Right ventricle myocardium superior (tissue), 1 donor: ENCODE measurements at places on chromosomes 12 and 14. TPM values are rescaled to one million over a fixed set of nuclear protein-coding genes. Genes with fewer than 3 reads are reported as not detected.

- peak; percentile 44 for DNase-seq
These were observed 85.3 kb upstream of the OVCH1 start for GRCh38 chr12:29582677-29583272.

GRCh38 chr14:95320078-95320895 lies 579 bp upstream of the CLMN start:
- peak; percentile 50 for DNase-seq

LRP1-AS gene
- not detected for total RNA-seq

DNA sequence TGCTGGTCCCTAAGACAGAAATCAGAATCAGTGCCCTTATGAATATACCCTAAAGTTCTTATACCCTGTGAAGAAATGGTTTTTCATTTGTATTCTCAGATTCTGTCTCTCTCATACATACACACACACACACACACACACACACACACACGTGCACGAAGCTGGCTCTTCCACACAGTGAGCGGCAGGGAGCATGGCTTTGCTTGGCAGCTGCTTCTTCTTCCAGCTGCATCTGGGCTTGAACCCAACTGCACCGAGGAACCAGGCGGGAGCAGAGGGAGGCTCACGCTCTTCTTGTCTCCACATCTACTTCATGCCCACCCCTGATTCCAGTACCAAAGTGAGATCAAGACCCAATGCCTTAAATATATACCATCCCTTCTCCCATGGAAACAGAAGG lies 19.4 kb downstream of the GRIN2B start:
- no peak for DNase-seq

DNA sequence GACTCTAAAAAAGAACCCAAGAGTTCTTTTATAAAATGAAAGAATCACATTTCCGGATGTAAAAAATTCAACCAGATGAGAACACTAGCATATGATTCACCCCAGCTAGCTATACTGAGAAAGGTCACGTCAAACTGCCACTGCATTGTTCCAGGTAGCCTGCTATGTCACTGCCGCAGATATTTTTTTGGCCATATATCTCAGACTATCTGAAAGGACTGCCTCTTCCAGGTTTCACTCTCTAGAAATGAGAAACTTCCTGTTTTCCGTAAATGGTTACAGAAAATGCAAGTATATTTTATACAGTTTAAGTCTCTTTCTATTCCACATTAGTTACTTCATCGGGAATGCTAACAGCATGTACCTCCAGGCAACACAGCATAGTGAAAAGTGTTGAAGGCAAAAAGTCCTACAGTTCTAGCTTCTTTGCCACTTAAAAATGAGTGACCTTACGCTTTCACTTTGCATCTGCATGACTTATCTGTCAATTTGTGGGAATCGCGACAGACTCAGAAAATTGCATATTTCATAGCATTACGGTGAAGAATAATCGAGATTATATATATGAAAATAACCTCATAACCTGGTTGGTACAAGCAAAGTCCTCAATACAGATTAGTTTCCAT lies 105.2 kb downstream of the MED13L start:
- no peak for DNase-seq

GRCh38 chr12:73517859-73518258 lies 1019.8 kb upstream of the ATXN7L3B start:
- DNase-seq: no peak

- peak; percentile 27 for DNase-seq
These were observed 173.0 kb downstream of the CALM1 start for GRCh38 chr14:90569606-90570387.

GRCh38 chr12:40945772-40946171 lies 242.3 kb upstream of the PDZRN4 start:
- DNase-seq: no peak

DNA sequence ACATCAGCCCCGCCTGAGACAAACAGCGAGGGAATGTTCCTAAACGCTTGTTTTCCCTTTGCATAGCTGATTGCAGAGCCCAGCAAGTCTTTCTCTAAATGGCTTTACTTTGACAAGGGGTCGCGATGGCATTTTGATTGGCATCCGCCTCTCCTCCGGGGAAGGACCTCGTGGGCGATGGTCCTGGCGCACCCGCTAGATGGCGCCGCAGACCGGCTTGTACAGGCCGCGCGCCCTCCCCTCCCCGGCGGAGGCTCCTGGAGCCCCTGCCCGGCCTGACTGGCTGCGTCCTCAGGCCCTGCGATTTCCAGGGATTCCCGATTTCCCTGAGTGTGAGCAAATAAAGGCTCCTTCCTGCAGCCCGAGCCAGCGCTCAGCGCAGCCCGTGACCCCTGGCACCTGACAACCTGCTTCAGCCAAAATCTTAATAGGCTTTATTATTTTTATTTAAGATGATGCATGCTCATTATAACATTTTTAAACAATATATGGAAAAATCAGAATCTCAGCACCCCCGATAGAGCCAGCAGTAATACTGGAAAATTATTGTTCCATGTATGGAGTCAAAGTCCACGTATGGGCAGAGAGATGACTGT lies 468.3 kb downstream of the AACS start:
- DNase-seq: peak; percentile 48

- no peak for DNase-seq
These were observed 141.0 kb upstream of the BCL2L14 start for GRCh38 chr12:11929714-11930113.

TMEM121 gene
- 3.1 TPM for total RNA-seq

- no peak for DNase-seq
These were observed 12.7 kb upstream of the RAN start for GRCh38 chr12:130859161-130859560.

PLXNC1 gene
- total RNA-seq: 3.3 TPM

ADAM21 gene
- 0.48 TPM for total RNA-seq

- DNase-seq: no peak
These were observed 168.2 kb downstream of the ACSS3 start for GRCh38 chr12:81245907-81246570.

LMNTD1 gene
- total RNA-seq: not detected

- no peak for DNase-seq
These were observed 89.9 kb downstream of the NKX2-1 start for GRCh38 chr14:36430169-36430568.

KLHL33 gene
- total RNA-seq: 0.70 TPM

DNA sequence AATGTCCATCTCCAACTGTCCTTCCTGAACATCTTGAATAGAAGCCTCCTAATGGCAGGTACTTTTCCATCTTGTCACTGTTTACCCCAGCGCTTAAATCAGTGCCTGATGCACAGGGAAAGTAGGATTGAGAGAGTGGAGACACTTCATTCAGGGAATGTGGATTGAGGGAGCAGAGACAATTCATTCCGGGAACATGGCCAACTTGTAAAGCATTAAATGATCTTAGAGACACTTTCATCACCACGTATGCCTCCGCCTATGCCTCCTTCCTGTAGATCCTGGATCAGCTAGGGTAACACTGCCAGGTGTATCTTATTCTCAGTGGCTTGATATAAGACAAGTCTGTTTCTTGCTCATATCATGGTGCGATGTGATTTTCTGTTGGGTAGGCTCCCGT lies 67.6 kb upstream of the CSRP2 start:
- DNase-seq: no peak

CCDC177 gene
- not detected for total RNA-seq
